Bone marrow (tissue), 2 donors: ENCODE measurements at places on chromosomes 2 and 18.

DNA sequence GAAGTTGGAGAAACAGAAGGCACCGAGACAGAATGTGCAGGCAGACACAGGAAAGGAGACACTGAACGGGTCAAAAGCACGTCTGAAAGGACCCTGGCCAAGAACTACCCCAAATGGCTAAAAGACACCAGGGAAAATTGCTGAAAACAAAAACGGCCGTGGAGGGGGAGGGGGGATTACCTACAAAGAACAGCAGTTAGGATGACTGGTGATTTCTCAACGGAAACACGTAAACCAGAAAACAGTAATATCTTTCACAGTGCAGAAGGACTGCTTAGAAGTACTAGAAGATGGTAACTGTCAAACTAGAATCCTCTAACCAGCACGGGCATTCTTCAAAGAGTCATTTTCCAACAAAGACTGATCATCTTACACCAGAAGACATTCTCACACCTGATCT is 142.6 kb downstream of the HDAC4 start:
- DNase-seq = no peak

DNA sequence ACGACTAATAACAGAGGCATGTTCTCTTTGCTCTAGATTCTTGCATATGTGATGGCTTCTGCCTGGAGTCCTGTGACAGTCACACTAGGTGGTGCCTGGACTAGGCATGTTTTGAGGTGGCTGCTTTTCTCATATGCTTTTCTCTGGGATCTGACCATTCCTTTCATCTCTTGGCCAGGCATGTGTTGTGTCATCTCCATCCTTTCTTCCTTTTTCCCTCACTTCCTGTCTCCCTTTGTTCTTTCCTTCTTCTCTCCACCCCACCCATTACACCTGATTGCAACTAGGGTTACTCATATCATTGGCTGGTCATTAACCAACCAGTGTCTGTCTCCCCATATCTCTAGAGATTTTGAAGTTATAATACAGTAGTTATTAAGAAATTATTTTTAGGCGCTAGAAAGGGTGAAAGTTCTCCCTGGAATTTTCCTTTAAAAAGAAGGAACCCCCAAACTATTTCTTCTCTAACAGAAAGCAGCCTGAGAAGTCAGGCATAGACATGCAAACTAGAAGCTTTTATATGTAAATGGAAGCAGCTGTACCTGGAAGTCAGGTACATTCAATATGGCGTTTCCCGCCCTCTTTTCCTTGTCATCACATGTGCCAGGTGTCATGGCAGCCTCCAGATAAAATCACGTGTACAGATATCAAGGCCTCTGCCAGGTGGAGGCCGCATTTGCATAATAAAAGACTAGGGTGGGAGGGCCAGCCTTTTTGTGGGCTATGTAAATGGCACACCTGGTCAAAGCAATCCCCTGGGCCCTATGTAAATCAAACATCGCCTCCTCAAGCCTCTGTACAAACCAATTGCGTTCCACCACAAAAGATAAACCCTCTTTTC is 220.4 kb upstream of the MEX3C start:
- no peak for DNase-seq

- DNase-seq = no peak
Measured at GRCh38 chr2:2703172-2703571, 372.1 kb upstream of the MYT1L start.

- no peak for DNase-seq
Measured at GRCh38 chr2:10432311-10433181, 15.6 kb downstream of the ODC1 start.

DNA sequence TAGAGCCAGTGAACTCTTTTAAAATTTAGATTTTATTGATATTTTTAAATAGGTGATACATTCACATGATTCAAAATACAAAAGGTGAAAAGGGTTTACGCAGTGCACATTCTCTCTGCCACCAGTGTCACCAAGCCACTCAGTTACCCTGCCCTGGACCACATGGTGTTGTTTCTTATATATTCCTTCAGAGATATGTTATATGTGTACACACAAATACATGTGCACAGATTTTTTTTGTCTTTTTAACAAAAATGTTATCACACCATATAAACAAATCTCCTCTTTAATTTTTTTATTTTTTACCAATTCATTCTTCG is 26.2 kb downstream of the SERPINB4 start:
- DNase-seq = no peak

- no peak for DNase-seq
Measured at GRCh38 chr18:51578406-51578980, 381.0 kb upstream of the MEX3C start.

GRCh38 chr2:45669032-45669486 is 17.6 kb downstream of the PRKCE start:
- peak; percentile 85 for DNase-seq
